Neuronal stem cell (in vitro differentiated cells): ENCODE measurements at places on chromosomes 16 and 17.

DNA sequence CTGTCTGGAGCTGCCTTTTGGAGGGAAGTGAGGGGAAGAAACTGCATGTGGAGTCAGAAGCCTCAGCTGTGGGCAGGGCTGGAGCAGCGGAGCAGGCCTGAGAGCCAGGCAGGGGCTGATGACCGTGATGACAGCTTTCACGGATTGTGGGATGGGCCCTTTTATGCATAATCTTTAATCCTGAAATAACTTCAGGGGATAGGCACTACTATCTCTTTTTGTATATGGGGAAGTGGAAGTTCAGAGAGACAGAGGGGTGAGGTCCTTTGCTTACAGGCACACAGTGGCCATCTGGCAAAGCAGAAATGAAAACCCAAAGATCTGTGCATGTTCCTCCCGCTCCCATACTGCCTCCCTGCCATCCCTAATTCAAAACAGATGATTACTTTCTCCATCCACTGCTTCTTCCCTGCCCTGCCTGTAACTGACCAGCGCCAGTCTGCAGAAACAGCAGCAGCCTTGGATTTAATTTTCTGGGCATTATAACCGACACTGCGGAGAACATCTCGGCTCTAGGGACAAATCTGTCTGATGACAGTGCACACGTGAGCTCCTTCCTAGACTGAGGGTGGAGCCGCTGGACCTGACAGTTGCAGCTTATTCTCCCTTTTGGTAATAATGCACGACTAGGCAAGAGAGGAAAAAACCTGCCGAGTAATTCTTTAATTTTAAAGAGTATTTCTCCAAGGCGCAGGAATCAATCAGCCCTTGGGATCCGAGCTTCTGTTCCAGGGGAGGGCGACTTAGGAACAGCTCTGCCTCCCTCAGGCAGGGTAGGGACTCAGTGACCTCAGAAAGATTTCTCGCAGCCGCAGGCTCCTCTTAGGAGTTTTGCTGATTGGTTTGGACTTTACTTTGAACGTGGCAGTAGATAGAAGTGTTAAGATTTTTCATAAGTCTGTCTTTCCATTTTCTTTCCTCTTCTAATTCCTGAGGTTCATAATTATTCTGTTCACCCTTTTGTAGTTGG is 95.4 kb downstream of the UTP18 start:
- no peak for DNase-seq

- no peak for DNase-seq
Observed at GRCh38 chr16:65061935-65062518, 59.8 kb downstream of the CDH11 start.

DNA sequence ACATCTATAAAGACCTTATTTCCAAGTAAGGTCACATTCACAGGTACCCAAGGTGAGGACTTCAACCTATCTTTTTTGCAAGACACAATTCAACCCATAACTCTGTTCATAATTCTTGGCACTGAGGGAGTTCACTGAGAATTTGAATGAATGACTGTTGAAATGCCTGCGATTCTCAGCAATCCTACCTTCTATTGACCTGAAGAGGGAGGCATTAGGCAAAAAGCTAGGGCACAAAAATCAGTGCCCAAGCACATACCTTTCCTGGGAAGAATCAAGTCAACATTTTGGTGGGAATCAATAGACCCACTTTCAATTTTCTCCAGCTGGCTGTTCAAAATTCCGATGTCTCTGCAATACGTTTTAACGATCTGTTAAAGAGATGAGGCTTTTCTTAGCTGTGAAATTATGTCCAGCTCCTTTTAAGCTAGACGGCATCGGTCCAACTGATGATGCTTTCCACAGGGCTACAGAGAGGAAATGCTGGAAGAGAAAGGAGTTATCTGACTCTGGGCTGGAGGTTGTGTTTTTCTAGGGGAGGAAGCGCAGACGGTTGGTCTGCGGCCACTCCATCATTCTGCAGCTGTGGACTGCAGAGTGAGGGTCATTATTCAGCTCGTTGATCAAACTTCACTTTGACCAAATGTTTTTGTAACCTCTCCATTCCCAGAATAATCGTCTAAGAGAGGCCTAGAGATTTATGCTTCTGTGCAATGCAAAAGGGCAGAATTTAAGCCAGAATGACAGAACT is 25.2 kb downstream of the BCO1 start:
- no peak for DNase-seq

DNA sequence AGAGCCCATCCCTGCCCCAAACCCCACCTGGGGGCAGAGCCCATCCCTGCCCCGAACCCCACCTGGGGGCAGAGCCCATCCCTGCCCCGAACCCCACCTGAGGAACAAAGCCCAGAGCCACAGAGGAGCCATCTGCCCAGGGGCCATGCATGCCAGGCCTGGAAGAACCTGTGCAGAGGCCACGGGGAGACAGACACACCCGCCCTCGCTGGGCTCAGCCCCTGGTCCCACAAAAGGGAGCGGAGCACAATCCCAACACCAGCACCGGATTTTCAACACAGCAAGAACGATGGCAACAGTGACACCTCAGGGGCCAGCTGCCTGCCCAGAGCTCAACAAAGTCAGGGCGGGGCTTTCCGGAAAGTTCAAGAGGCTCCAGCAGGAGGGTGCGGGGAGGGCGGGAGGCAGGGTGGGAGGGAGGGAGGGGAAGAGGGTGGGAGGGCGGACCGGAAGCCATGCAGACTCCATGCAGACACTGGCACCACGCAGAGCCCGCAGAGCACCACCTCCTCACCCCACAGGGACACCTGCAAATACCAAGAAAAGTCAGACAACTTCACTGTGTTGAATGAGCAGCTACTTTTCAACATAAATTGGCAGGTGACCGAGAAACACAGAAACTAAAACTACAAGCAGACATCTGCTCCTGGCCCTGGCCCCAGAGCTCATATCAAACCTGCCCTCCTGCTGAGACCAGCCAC is 27.9 kb upstream of the C16orf95 start:
- DNase-seq = no peak

DNA sequence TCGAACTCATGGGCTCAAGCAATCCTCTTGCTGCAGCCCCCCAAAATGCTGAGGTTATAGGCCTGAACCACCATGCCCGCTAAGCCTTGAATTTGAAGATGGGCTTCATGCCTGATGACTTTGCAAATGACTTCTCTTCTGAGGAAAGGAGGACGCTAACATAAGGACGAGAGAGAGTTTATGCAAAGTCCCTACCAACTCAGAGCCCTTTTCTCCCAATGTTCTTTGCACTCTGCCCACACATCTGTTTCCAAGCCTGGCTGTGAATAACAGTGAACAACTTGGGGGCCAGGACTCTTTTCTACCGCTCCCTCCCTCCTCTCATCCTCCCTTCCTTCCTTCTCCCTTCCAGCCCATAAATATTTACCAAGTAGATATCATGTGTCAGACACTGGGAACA is 8.5 kb upstream of the NPIPB2 start:
- no peak for DNase-seq

DNA sequence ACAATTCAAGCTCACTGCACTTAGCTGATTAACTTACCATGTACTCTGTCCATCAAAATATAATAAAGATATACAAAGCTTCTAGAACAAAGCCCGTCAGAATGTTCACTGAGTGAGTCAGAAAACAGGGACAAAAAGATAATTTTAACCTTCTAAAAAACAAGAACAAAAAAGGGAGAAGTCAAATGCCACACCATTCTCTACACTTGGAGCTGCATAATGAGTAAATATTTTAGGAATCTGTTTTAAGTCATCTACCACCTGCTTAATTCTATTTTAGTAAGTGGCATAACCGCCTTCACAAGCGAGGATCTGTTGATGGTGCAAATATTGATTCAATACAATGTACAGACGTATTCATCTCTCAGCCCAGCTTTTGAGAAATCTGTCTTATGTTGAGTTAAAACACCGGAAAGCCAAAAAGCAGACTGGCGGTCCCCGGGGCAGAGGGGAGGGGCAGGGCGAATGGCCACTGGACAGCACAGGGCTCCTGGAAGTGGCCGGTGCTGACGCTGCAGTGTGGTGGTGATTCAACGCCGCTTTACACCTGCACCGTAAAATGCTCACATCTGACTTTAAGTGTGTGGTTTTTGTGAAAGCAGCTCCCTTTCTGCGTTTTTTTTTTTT is 20.1 kb downstream of the RAB40B start:
- DNase-seq = no peak

GRCh38 chr17:10198509-10199249 is at the start of gene GAS7:
TSS of gene GAS7 (minus strand) at chr17:10198606.
- DNase-seq = peak; percentile 66

DNA sequence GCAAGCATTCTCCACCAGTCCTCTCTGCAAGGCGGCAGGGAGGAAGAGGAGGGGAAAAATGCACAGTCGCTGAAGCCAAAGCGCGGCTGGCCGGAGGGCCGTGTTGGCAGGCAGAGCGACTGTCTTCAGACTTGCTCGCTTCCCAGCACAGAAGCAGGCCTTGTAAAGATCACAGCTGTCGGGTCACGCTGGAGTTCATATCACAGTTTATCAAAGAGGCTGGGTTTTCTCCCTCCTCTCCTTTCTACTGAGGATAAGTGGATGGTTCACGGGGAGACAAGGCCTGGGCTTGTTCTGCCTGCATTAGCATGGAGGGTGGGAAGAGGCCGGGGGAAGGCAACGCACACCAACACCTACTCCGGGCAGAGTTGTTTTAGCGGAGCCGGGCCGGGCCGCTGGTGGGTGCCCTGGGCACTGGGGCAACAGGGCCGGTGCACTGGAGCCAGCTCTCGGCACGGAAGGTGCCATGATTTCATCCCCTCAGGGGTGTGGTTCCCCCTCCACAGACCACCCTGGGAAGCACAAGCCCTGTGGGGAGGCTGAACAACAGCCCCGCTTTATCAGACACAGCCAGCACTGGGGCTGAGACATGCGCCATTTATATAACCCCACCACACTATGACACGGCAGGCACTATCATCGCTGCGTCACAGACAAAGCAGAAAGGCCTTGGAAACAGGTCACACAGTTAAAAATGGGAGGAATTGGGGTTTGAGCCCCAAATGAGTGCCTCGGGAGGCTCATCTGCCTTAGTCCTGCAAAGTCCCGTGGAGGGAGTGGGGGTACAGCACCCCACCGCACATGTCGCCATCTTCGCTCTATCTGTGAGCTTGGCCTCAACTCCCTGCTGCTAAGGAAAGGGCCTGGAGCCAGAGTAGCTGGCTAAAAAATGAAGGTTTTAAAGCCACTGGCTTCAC is 40.3 kb upstream of the MTSS2 start:
- DNase-seq = no peak

GRCh38 chr16:49674351-49674851 is 181.5 kb downstream of the ZNF423 start:
- DNase-seq = no peak

DNA sequence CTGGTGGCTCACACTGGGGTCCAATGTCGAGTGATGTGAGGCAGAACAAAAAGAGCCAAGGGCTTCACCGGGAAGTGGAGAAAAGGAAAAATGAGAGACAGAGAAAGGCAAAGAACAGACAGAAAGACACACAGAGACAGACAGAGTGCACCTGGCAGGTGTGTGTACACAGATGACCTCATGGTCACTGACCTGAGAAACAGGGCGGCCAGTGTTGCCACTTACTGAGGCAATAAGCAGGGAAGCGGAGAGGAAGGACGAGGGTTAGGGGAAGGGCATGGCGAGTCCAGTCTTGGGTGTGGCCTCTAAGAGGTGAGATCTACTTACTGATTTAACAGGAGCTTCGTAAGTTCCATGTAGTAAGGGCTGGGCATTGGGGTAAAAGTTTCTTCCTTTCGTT is 7.5 kb downstream of the GINS2 start:
- no peak for DNase-seq

DNA sequence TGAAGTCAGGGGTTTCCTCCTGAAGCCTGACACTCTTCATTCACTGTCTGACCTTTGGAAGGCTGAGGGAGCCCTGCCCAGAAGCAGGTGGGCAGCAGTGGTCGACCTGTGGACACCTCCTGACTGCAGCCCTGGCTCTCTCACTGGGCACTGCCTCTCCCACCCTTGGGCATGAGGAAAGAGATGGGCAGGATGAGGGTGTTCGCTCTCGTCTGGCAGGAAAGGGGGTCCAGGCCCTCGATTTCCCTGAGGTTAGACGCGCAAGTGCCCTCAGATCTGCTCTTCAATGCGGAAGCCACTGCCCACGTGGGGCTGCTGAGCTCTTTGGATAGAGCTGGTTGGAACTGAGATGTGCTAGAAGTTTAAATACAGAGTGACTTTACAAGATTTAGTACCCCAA is 171.9 kb downstream of the AHSP start:
- DNase-seq = no peak
